Stomach (tissue), 19 donors: ENCODE measurements at places on chromosomes 2 and 18. TPM values are rescaled to one million over a fixed set of nuclear protein-coding genes. Genes with fewer than 3 reads are reported as not detected.
A peak's percentile ranks its signal among the peaks of the same experiment; 100 is the strongest.

The SLC14A1 gene
- total RNA-seq = not detected

The TMEM237 gene
- total RNA-seq = 13.8 TPM

The SNED1 gene
- total RNA-seq = 20.5 TPM

DNA sequence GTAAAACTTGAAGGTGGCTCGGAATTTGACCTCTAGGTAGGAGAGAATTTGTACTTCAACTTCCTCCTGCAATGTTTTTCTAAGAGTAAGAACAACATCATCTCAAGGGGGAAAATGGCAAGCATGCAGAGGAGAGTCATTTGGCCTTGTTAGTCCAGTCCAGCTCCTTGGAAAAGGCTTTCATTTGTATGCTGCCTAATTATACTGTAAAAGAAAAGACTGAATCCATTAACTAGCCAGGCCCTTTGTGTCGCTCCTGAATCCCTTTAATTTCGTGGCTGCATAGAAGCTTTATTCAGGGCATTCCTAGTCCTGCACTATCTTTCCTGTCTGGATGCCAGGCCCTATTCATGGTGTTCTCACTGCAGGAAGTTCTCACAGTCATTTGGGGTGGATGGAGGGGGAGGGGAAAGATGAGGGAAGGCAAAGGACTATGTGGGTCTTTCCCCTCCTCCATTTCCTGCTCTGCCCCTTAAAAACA, 36.0 kb downstream of the PHLPP1 start:
- H3K36me3 ChIP-seq = no peaks in the 10 kb centered on the region
- no peak overlapping the region for H3K4me3 ChIP-seq

DNA sequence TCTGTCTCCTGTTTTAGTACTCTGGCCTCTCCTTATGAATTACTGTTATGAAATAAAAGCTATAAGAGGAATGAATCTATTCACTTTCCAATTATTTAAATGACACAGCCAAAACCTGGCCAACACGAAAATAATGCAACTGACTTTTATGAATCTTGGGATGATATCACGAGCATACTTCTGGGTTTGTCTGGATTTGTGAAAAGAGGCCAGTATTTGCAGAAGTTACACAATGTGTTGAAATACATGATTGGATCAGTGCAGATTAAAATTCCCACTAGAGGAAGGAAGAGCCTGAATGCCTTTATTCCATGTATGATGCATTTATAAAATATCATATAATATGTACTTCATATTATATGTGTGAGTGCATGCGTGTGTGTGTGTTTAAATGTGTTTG, 418.2 kb downstream of the GRB14 start:
- no peaks in the 10 kb centered on the region for H3K4me1 ChIP-seq
- H3K27ac ChIP-seq = no peak overlapping the region
- DNase-seq = no peak

- no peaks in the 10 kb centered on the region for H3K36me3 ChIP-seq
- H3K27me3 ChIP-seq = no peaks in the 10 kb centered on the region
- no peak for DNase-seq
- no peak overlapping the region for H3K4me3 ChIP-seq
- H3K4me1 ChIP-seq = peaks cover 57% of the 10 kb centered on the region
Measured at GRCh38 chr2:68060652-68061051, 2.2 kb downstream of the C1D start.

DNA sequence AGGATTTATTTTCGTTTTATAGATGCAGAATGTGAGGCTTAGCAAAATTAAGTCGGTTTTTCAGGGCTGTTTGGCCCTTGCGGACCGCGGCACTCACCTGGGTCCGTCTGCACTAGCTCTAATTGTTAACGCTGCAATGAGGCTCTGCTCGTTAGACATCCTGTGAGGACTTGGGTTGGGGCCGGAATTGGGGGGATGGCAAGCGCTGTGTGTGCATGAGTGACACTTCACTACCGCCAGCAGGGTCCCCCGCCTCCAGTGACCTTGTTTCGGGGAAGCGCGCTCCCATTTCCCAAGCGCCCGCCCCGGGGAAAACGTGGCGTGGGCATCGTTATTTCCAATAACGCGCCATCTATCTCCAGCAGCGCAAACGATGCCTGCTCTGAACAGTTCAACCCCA, 54.2 kb downstream of the KCNG2 start:
- H3K4me1 ChIP-seq = no peaks in the 10 kb centered on the region
- H3K27me3 ChIP-seq = no peaks in the 10 kb centered on the region
- H3K4me3 ChIP-seq = no peak overlapping the region

GRCh38 chr18:48321536-48321935, 87.6 kb downstream of the ZBTB7C start:
- DNase-seq = no peak
- H3K4me1 ChIP-seq = no peaks in the 10 kb centered on the region
- no peaks in the 10 kb centered on the region for H3K36me3 ChIP-seq
- no peak overlapping the region for H3K4me3 ChIP-seq

- no peak for DNase-seq
- no peak overlapping the region for H3K27ac ChIP-seq
- H3K27me3 ChIP-seq = no peaks in the 10 kb centered on the region
- H3K4me1 ChIP-seq = peaks cover 30% of the 10 kb centered on the region
Measured at GRCh38 chr18:8326763-8327394, 282.4 kb upstream of the RAB12 start.

GRCh38 chr2:44555700-44556099, 194.0 kb downstream of the CAMKMT start:
- H3K36me3 ChIP-seq = no peaks in the 10 kb centered on the region
- DNase-seq = no peak
- H3K4me1 ChIP-seq = peaks cover 2% of the 10 kb centered on the region
- H3K27me3 ChIP-seq = no peaks in the 10 kb centered on the region
- no peak overlapping the region for H3K4me3 ChIP-seq

GRCh38 chr18:31143025-31143424, 19.6 kb downstream of the DSC1 start:
- no peak overlapping the region for H3K4me3 ChIP-seq
- no peak for DNase-seq
- no peaks in the 10 kb centered on the region for H3K4me1 ChIP-seq
- no peaks in the 10 kb centered on the region for H3K27me3 ChIP-seq
- H3K27ac ChIP-seq = no peak overlapping the region

DNA sequence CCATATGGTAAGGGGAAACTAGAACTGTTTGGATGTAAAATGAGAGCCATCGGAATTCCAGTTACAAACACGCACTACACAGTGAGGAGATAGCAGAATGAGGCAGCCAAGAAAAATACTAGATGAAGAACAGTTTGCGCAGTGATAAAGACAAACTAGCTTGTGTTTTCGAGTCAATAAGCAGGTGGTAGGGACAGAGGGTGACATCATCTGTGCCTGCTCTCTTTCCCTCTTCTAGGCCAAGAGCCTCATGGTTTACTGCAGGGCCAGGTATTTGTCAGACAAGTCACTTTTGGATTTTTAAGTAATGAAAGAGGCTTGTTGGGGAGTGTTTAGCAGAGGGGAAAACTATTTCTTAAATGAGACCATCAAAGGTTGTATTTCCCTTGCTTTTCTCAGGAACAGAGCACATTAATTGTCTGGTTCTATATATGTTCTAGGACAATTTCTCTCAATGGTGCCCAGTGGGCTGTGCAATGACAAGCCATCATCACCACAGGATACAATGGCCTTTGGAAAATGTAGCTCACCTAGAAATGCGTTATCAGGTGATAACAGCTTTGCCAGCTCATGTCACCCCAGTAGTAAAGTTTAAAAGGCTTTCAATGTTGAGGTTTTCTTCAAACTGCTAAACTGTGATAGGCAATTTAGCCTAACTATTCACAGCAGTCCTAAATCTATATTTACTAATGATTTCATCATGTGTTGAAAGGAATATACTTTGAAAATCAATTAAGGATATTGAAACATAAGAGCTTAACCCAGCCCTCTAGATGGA, 1210.3 kb upstream of the ZEB2 start:
- no peak for DNase-seq
- H3K36me3 ChIP-seq = no peaks in the 10 kb centered on the region
- H3K27ac ChIP-seq = no peak overlapping the region
- H3K4me3 ChIP-seq = no peak overlapping the region
- H3K27me3 ChIP-seq = no peaks in the 10 kb centered on the region

DNA sequence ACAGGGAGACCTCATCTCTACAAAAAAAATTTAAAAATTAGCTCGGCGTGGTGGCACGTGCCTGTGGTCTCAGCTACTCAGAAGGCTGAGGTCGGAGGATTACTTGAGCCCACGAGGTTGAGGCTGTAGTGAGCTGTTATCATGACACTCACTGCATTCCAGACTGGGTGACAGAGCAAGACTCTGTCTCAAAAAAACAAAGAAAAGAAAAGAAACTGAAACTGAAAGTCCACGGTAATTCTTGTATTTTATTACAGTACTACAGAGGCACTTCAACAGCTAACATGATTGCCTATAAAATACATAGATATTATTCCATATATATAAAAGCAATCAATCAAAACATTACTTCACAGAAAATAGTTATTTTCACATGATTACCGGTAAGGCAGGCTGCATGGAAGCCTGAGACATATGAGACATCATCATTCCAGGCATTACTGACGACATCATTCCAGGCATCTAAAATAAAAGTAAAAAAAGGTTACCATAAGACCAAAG, 23.1 kb downstream of the PRPF40A start:
- peak overlapping the region; percentile 24 for H3K27ac ChIP-seq
- DNase-seq = no peak

GRCh38 chr18:6031442-6031841, 136.1 kb upstream of the TMEM200C start:
- no peaks in the 10 kb centered on the region for H3K27me3 ChIP-seq
- DNase-seq = no peak
- H3K4me3 ChIP-seq = no peak overlapping the region
- no peak overlapping the region for H3K27ac ChIP-seq
- no peaks in the 10 kb centered on the region for H3K36me3 ChIP-seq

DNA sequence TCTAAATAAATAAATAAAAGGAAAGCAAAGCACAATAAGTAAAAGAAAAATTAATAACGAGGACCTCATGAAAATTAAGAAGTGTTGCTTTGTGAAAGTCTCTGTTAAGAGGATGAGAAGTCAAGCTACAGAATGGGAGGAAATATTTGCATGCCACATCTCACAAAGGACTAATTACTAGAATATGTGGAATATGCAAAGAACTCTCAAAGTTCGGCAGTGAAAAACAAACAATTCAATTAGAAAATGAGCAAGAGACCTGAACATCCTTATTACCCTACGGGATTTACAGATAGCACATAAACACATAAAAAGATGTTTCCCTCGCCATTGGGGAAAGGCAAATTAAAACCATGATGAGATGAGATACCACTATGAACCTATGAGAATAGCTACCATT, 23.3 kb downstream of the CYP26B1 start:
- H3K27me3 ChIP-seq = no peaks in the 10 kb centered on the region
- no peaks in the 10 kb centered on the region for H3K36me3 ChIP-seq
- no peaks in the 10 kb centered on the region for H3K4me1 ChIP-seq
- no peak overlapping the region for H3K4me3 ChIP-seq
- no peak overlapping the region for H3K27ac ChIP-seq

DNA sequence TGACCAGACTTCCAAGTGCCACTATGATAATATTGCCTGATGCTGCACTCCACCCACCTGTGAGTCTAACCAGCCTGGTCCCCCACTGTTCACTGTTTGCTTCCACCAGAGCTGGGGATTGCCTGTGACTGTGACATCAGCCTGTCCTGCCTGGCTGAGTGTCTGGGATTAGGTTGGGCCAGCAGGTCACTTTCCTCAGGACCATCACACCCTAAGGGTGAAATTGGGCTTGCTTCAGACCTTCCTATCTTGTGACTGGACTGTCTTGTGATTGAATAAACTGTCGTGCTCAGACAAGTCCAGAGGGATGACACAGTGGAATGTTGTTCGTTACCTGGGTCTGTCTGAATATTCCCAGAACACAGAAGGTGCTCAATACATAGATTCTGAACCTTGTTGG, 87.4 kb upstream of the HK2 start:
- H3K4me3 ChIP-seq = no peak overlapping the region
- H3K36me3 ChIP-seq = no peaks in the 10 kb centered on the region
- peaks cover 3% of the 10 kb centered on the region for H3K4me1 ChIP-seq
- no peaks in the 10 kb centered on the region for H3K27me3 ChIP-seq

GRCh38 chr2:195434346-195434745, 222.7 kb upstream of the SLC39A10 start:
- no peak overlapping the region for H3K4me3 ChIP-seq
- H3K27me3 ChIP-seq = no peaks in the 10 kb centered on the region
- DNase-seq = no peak
- no peak overlapping the region for H3K27ac ChIP-seq
- H3K36me3 ChIP-seq = no peaks in the 10 kb centered on the region

DNA sequence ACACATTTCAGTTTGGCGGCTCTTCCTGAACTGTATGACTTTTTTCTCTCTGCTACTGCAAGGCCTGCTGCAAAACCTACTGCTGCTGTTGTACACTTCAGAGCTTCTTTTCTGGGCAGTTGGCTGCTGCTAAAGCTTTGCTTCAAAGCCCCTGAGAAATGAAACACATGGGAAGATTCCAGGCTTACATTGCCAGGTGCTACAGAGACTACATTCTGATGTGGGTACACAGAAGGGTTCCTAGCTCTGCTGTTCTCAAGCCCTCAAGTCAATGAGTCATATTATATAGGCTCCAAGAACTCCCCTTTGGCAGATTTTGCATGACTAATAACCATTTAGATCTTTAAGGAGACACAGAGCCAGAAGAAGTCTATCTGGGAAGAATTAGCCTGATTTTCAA, 12.9 kb upstream of the PGAP1 start:
- H3K4me3 ChIP-seq = no peak overlapping the region
- no peaks in the 10 kb centered on the region for H3K4me1 ChIP-seq
- no peaks in the 10 kb centered on the region for H3K36me3 ChIP-seq
- H3K27ac ChIP-seq = no peak overlapping the region
- no peaks in the 10 kb centered on the region for H3K27me3 ChIP-seq
- DNase-seq = no peak

DNA sequence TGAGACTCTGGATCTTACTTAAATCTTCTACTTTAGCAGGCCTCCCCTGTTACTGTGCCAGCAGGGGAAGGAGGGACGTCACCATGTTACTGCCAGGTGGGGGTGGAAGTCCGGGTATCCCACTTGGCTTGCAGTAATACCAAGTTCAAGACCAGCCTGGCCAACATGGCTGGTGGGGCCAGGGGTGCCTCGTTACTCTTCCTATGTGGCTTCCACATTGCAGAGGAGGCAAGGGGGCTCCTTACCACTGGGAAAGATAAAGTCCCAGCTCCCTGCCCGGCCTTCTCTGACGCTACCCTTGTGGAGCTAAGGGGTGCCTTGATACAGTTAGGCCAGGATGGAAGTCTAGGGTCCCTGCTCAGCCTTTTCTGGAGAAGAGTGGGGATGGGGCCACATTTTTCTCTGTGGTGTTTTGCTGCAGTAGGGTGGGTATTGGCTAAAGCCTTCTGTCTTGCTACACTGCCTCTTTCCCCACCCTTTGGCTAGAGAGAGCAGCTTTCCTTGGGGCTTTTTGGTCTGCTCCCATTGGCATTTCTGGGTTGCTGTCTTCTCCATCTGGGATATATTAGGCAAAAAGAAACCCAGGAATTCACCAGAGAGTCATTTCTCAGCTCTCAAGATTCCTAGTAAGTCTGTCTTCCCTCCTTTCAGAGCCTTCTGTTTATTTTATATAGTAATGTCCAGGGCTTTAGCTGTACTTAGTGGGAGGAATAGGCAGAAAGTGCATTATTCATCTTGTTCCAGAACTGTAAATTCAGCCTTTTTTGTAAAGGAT, 21.9 kb downstream of the ELMOD3 start:
- H3K27me3 ChIP-seq = no peaks in the 10 kb centered on the region
- no peak overlapping the region for H3K27ac ChIP-seq
- H3K36me3 ChIP-seq = peaks cover 74% of the 10 kb centered on the region
- no peak for DNase-seq
